ENCODE measurements at places on chromosomes 11 and 22.

DNA sequence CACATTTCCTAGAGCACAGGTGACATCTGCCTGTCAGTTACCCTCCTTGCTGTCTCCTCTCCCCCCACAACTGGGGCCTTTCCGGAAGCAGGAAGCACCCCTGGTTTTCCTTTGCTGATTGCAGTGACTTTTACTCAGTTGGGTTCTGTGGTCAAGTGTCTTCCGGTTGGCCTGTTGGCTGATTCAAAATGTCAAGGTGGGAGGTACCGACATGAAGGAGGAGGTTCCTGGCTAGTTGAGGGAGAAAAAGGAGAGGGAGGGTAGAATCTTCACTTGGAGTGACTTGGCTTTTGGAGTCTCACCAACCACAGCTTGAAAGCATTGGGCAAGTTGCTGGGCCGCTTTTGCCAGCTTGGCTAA lies 9.3 kb upstream of the ADAMTS15 start:
- no peak for DNase-seq

DNA sequence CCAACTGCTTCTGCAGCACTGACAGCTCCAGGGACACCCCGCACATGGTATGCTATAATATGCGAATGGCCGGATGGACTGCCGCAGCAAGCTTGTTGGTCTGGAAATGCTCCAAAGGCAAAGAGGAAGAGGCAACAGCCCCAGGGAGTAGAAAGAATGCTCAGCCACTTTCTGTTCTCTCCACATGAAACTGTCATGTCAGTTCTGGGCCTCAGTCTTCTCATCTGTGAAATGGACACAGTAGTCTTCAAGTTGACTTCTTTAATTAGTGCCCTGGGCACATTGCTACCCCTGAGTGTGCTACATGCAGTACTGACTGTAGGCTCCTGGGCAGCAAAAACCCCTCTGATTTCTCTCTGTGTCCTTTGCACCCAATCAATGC lies 19.9 kb downstream of the IL10RA start:
- DNase-seq, result no peak

DNA sequence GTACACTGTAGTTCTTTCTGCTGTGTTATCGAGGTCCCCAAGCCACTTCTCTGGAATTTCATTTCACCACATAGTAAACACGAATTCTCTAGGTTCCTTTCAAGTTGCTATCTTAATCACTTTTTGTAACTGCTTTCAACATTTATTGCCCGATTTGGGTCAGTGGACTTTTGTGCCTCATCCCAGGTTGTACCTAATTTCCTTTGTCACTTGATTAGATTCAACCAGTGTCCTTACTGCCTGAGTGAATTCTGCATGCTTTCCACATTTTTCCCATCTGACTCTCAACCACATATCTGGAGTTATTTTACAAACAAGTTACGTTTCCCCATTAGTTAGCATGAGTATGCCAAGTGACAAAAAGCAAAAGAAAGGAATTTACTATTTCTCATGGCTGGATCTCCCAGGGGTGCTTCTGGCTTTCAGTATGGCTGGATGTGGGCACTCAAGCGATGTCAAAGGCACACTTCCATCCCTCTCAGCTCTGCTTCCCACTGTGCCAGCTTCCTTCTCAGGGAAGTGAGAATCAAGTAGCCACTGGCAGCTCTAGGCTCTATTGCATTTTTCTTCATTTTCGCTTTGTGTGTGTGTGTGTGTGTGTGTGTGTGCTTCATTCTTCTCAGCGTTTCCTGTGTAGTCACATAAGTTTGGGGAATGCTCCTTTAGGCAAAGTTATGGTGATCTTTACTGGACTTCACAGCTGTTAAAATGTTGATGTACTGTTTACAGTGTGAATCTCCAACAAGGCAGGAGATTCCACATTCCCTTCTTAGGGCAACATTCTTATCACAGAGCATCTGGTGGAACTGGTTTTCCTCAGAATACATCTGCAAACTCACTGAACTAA lies 128.9 kb downstream of the DBX1 start:
- no peak for DNase-seq

DNA sequence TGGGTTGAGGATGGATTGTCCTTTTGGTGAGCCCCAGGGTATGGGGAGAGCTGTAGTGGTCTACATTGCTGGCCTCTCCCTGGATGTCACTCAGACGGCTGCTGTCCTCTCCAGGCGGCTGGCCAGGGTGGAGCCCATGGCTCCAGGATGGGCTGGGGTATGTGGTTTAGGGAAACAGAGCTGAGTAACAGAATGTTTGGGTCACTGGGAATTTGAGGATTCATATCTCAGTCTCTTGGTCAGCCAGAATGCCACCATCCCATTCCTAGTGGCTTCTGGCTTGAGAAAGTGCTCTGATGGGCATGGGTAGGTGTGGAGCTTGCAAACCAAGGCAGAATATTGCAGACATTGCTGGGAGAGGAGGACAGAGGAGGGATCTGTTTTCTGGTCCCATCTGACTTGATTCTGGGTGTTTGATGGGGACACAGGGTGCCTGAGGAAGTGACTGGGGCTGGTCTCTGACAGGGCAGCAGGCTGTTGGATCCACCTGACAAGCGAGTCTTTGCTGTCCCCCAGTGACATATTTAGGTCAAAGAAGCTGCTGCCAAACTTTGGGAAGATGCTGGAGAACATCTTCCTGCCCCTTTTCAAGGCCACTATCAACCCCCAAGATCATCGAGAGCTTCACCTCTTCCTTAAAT lies 41.4 kb downstream of the AMPD3 start:
- no peak for DNase-seq

GRCh38 chr22:35930933-35931332 lies 97.7 kb downstream of the RBFOX2 start:
- peak; percentile 67 for DNase-seq

GRCh38 chr22:19179497-19180048 lies 1.0 kb upstream of the SLC25A1 start:
- DNase-seq, result peak; percentile 86

- peak; percentile 37 for DNase-seq
These were observed 583 bp downstream of the APLP2 start for GRCh38 chr11:130070109-130070845.

- no peak for DNase-seq
These were observed 40.0 kb upstream of the CREB3L1 start for GRCh38 chr11:46237248-46238077.
